ENCODE measurements at places on chromosomes 3 and 15.

DNA sequence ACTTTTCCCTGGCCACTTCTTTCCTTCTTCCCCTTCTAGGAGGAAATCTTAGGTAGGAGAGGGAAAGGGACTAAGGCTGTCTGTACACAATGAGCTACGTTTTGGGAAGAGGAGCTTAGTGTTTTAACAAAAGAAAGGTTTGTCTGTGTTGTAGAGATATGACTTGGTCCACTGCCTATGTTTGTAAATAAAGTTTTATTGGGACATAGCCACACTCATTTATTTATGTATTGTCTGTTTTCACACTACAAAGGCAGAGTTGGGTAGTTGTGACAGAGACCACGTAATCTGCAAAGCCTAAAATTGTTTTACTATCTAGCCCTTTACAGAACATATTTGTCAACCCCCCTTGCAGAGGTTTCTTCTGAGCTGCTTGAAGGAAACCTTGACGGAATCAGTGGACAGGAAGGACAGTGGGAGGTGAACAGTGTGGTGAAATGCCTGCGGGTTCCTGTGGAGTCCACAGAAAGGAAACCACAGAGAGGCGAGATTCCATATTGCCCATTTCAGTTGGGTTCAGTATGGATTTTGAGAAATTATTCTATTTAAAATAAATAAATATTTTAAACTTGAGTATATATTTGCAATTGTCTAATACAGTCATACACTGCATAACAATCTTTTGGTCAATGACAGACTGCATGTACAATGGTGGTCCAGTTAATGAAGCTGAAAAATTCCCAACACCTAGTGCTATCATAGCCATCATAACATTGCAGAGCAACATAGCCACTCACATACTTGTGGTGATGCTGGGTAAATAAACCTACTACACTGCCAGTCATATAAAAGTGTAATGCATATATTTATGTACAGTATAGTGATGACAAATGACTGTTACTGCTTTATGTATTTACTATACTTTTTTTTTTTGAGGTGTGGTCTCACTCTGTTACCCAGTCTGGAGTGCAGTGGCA lies 157.9 kb upstream of the NUDT16 start:
- no peak for DNase-seq

DNA sequence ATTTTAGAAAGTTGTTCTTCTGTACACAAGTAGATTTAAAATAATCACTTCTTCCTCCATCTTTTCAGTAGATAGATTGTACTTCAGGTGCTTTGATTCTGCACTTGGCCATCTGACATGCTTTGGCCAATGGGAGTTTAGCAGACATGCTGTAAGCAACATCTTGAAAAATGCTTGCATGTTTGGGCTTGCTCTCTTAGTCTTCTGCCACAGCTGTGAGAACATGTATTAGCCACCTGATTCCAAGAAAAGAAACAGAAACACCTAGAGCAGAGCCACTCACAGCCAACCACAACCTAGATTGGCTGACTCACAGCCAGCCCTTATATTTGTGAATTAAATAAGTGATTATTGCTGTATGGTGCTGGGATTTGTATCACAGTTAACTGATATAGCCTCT lies 70.2 kb upstream of the GADL1 start:
- DNase-seq: no peak

DNA sequence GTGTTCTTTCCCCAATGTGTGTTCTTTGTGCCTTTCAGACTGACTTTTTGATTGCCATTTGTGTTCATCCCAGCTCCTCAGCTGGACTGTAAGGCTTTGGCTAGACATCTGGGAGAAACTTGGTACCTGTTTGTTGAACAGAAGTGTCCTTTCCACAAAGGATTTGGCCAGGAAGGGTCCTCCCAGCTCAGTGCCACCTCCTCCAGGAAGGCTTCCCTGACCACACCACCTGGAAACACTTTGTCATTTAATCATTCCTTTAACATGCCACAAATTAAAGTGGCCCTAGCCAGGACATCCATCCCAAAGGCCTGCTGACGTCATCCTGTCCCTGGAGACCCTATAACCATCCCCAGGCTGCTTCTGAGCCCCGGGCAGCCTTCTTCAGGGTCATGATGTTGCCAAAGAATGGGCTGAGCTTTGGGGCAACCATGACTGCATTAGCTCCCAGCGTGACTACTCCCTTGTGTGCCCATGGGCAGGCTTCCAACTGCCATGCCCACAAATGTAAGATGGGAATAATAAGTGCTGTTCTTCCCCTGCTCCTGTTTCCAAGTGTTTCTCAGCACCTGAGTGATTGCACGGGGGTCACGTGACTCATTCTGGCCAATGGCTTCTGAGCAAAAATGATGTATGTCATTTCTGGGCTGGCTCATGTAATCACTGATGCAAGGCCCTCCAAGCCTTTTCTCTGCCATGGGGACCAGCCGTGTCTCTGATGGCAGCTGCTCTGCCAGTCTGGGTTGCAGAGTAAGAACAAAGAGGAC lies 112.5 kb upstream of the SMAD3 start:
- DNase-seq: no peak

DNA sequence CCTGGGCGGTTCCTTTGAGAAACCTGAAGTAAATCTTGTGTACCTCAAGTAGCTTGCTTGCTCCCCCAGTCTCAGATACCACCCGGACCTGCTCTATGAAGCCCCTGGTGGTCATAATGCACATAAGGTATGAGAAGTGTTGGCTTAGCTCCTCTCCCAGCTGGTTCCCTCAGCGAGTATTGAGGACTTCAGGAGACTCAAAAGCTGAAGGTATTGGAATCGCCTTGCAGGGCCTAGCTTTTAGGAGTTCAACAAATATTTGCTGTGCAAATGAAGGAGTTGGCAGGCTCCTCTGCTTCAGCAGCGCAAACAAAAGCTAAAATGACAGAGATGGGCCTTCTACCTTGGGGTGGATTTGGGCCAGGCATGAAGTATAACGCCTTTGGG lies 1.7 kb downstream of the CMTM8 start:
- no peak for DNase-seq

DNA sequence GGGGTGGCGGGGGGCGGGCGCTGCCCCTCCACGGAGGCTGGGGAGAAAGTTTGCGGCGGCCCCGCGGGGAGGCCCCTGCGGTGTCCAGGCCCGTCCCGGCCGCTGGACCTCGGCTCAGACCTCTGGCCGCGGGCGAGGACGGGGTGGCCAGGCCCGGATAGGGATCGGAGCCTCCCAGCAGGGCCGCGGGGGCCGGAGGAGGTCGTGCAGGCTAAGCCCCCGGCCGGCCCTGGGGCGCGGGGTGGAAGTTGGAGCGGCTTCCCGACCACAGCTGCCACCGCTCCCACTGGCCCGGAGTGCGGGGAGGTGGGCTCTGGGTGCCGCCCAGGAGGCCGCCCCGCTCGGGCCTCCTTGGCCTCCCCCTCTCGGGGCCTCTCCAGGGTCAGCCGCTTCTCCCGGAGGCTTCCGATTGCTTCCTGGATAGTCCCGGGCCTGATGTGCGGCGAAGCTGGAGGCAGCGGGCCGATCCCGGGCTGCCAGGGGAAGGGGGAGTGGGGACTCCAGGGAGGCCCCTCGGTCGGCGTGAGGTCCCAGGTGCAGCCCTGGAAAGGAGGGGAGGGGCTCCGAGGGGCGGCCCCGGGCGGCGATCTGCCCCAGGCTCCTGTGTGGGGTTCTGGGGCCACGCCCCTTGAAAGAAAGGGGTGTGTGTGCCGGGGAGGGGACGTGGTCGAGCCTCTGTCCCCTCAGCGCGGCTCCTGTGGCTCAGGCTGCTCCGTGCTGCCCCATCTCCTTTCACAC lies 907 bp downstream of the PLXNA1 start:
- DNase-seq: no peak

DNA sequence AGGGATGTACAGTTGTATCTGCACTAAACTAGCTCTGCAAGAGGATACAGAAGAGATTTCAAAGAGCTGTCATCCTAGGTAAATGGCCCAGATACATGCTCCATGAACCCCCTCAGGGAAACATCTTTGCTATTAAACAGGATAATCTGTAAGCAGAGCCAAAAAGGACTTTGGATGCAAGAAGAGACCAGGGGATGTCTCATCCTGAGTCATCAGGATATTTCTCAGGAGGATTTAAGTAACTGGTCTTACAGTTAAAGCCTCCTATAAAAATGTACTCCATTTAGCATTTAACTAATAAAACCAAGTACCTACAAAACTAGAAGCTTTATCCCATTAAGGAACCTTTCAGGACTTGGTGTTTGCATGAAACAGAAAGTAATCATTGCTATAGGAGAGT lies 48.2 kb upstream of the PHLDB2 start:
- no peak for DNase-seq

- DNase-seq: no peak
Measured at GRCh38 chr15:101023501-101024072, 104.4 kb downstream of the LRRK1 start.
